Kidney (tissue), 22 donors: ENCODE measurements at places on chromosomes 6 and 20. TPM values are rescaled to one million over a fixed set of nuclear protein-coding genes. Genes with fewer than 3 reads are reported as not detected.

Gene AKAP12
- 84.6 TPM for total RNA-seq

Gene FOXS1
- 2.1 TPM for total RNA-seq

Gene SYTL3
- 16.0 TPM for total RNA-seq

Gene RFX6
- total RNA-seq: not detected

Gene UNC93A
- total RNA-seq: not detected

GRCh38 chr6:6709106-6709505, 120.6 kb downstream of the LY86 start:
- no peak for DNase-seq
- H3K27me3 ChIP-seq: no peaks in the 10 kb centered on the region
- no peak overlapping the region for H3K4me3 ChIP-seq
- no peaks in the 10 kb centered on the region for H3K36me3 ChIP-seq
- no peak overlapping the region for H3K27ac ChIP-seq

DNA sequence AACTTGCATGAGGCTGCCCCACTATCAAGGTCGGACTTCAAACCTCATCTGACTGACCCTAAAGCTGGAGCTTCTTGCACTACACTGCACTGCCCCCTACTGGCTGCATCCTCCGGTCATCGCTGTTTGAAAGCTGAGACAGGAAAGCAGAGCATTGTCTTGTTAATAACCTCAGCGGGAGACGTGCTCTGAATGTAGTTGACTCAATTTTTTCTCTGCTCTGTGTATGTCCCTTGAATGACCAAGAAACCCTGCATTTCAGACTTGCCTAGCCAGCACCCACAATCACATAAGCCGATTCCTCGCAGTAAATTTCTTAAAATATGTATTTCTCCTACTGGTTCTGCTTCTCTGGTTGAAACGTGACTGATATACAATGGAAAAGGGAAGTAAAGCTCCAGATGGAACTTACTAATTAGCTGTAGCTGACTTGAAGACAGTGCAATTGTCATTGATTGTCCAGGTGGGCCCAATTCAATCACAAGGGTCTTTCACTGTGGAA, 27.8 kb downstream of the TCF21 start:
- no peaks in the 10 kb centered on the region for H3K27me3 ChIP-seq
- no peak overlapping the region for H3K27ac ChIP-seq
- H3K36me3 ChIP-seq: no peaks in the 10 kb centered on the region

- no peaks in the 10 kb centered on the region for H3K27me3 ChIP-seq
- DNase-seq: no peak
- H3K4me1 ChIP-seq: no peaks in the 10 kb centered on the region
- no peak overlapping the region for H3K27ac ChIP-seq
- no peaks in the 10 kb centered on the region for H3K36me3 ChIP-seq
These were observed 242.3 kb upstream of the PREP start for GRCh38 chr6:105645156-105645555.

GRCh38 chr6:27111743-27112142, 135.8 kb upstream of the PRSS16 start:
- H3K27me3 ChIP-seq: no peaks in the 10 kb centered on the region
- H3K27ac ChIP-seq: no peak overlapping the region
- DNase-seq: no peak
- no peak overlapping the region for H3K4me3 ChIP-seq
- no peaks in the 10 kb centered on the region for H3K36me3 ChIP-seq

GRCh38 chr20:7383216-7383615, 557.0 kb downstream of the HAO1 start:
- no peaks in the 10 kb centered on the region for H3K36me3 ChIP-seq
- DNase-seq: no peak
- no peak overlapping the region for H3K4me3 ChIP-seq
- no peaks in the 10 kb centered on the region for H3K27me3 ChIP-seq
- no peak overlapping the region for H3K27ac ChIP-seq
- no peaks in the 10 kb centered on the region for H3K4me1 ChIP-seq

- no peaks in the 10 kb centered on the region for H3K27me3 ChIP-seq
- no peaks in the 10 kb centered on the region for H3K4me1 ChIP-seq
- no peaks in the 10 kb centered on the region for H3K36me3 ChIP-seq
- DNase-seq: no peak
- H3K27ac ChIP-seq: no peak overlapping the region
These were observed 6.4 kb upstream of the SLC13A3 start for GRCh38 chr20:46657618-46658017.

DNA sequence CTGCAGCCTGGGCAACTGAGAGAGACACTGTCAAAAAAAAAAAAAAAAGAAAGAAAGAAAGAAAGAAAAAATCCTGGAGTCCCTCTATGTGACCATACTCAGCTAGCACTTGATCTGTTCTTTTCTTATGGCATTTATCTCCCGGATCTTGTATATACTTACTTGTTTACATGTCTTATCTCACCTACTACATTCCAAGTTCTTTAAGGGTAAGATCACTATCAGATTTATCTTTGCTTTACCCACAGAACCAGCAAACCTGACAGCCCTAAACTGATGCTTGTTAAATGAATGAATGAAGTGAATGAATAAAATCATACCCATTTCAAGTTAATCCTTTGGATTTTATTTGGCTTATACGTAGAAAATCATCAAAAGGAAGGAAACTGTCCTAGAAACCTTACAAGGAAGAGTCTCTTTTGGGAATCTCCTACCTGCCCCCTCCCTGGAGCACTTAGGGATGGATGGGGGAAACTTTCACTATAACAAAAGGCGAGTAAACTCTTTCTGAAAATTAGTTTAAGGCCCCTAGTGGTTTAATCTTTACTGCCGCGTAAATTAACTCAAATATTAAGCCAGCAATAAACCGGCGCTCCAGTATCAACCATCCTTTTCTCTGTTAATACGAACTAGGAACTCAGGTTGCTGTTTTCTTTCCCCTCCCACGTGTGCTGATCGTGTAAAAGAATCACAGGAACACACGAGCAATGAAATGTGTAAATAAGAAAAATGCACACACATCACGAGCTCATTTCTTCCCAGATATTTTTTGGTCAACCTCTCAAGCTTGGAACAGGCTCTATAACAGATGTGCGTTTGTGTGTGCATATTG, 1.3 kb upstream of the UTRN start:
- H3K4me1 ChIP-seq: no peaks in the 10 kb centered on the region
- no peaks in the 10 kb centered on the region for H3K27me3 ChIP-seq
- peak overlapping the region; percentile 93 for H3K4me3 ChIP-seq
- no peaks in the 10 kb centered on the region for H3K36me3 ChIP-seq
- H3K27ac ChIP-seq: no peak overlapping the region

GRCh38 chr6:52253494-52253893, 9.2 kb upstream of the IL17F start:
- no peaks in the 10 kb centered on the region for H3K36me3 ChIP-seq
- no peak overlapping the region for H3K4me3 ChIP-seq
- H3K4me1 ChIP-seq: no peaks in the 10 kb centered on the region

GRCh38 chr6:160766989-160767646, 65.1 kb downstream of the PLG start:
- no peak overlapping the region for H3K27ac ChIP-seq
- no peaks in the 10 kb centered on the region for H3K4me1 ChIP-seq
- H3K4me3 ChIP-seq: peak overlapping the region; percentile 46
- H3K36me3 ChIP-seq: no peaks in the 10 kb centered on the region
- DNase-seq: peak; percentile 87
- no peaks in the 10 kb centered on the region for H3K27me3 ChIP-seq

DNA sequence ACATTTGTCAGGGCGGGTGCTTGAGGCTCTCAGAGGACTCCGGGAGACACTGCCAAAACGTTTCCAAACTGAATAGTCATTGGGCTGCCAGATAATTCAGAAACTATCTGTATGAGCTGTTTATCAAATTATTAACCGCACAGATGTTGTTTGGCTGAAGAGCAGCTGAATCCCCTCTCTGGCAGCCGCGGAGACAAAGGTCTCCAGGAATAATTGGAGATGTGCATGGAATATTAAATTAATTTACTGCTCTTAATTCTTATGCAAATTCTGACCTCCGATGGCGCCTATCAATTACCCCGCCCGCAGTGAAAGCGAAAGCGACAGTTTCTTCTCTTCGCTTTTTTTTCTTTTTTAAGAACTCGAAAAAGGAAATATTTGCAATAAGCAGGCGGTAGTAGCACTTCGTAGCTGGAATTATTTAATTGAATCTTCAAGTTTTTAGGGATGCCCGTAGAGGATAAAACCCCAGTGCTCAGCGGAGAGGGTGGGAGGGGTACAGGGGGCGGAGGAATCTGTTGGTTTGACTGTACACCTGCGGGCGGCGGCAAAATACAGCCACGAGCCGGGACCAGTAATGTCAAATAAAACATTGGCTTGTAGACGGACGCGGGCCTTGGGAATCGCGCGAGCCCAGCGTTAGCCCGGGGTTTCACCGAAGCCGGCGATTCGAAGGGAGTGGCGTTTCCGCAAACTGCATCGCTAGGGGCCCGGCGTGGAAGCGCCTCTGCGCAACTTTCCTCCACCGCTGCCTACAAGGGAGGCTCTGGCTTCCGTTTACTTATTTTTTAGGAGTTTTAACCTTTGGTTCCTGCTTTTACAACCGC, 6.2 kb downstream of the LINC00237 start:
- H3K27ac ChIP-seq: no peak overlapping the region
- no peaks in the 10 kb centered on the region for H3K4me1 ChIP-seq
- no peaks in the 10 kb centered on the region for H3K36me3 ChIP-seq
- peak; percentile 52 for DNase-seq

- H3K4me1 ChIP-seq: no peaks in the 10 kb centered on the region
- no peaks in the 10 kb centered on the region for H3K27me3 ChIP-seq
- H3K4me3 ChIP-seq: no peak overlapping the region
- H3K27ac ChIP-seq: no peak overlapping the region
- H3K36me3 ChIP-seq: no peaks in the 10 kb centered on the region
- DNase-seq: no peak
These were observed 463.5 kb upstream of the FLRT3 start for GRCh38 chr20:14800707-14801425.

GRCh38 chr6:135640449-135641111, 143.0 kb upstream of the AHI1 start:
- H3K4me1 ChIP-seq: no peaks in the 10 kb centered on the region
- H3K36me3 ChIP-seq: no peaks in the 10 kb centered on the region
- no peak overlapping the region for H3K27ac ChIP-seq
- no peaks in the 10 kb centered on the region for H3K27me3 ChIP-seq
- no peak overlapping the region for H3K4me3 ChIP-seq
- no peak for DNase-seq

GRCh38 chr6:150590446-150590845, 9.2 kb upstream of the PLEKHG1 start:
- no peak overlapping the region for H3K4me3 ChIP-seq
- H3K4me1 ChIP-seq: no peaks in the 10 kb centered on the region
- no peak overlapping the region for H3K27ac ChIP-seq
- no peak for DNase-seq
- no peaks in the 10 kb centered on the region for H3K27me3 ChIP-seq
